Keratinocyte (primary cell): ENCODE measurements at places on chromosomes 1 and 21. TPM values are rescaled to one million over a fixed set of nuclear protein-coding genes. Genes with fewer than 3 reads are reported as not detected.

GRCh38 chr1:112700290-112701226 lies 6.4 kb downstream of the RHOC start:
- no peak for DNase-seq

- no peak for DNase-seq
Observed at GRCh38 chr1:44929531-44929930, 56.9 kb downstream of the EIF2B3 start.

DNA sequence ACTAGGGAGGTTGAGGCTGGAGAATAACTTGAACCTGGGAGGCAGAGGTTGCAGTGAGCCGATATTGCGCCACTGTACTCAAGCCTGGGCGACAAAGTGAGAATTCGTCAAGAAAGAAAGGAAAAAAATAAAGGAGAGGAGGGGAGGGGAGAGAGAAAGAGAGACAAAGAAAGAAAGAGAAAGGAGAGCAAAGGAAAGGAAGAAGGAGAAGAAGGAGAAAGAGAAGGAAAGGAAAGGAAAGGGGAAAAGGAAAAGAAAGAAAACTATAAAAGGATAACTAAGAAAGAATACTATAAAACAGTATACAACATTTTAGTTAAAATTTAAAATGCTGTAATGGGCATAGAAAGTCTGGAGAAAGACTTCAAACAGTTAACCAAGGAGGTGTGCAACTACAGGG lies 33.6 kb downstream of the EIF4G3 start:
- DNase-seq: no peak

- no peak for DNase-seq
Observed at GRCh38 chr1:193083365-193084088, 21.7 kb downstream of the GLRX2 start.

DNA sequence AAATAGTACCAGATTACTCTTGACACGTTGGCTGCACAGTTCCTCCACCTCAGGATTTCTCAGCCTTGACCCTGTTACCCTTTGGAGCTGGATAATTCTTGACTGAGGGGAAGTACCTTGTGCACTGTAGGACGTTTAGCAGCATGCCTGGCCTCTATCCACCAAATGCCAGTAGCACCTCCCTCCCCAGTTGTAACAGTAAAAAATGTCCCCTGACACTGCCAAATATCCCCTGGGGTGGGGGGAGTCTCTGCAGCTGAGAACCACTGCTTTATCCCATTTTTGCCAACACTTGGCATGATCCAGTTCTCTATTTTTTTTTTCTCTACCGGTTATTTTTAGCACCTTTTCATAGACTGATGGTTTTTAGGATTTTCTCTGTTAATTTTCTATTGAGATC lies 34.0 kb downstream of the C1orf198 start:
- DNase-seq: no peak

DNA sequence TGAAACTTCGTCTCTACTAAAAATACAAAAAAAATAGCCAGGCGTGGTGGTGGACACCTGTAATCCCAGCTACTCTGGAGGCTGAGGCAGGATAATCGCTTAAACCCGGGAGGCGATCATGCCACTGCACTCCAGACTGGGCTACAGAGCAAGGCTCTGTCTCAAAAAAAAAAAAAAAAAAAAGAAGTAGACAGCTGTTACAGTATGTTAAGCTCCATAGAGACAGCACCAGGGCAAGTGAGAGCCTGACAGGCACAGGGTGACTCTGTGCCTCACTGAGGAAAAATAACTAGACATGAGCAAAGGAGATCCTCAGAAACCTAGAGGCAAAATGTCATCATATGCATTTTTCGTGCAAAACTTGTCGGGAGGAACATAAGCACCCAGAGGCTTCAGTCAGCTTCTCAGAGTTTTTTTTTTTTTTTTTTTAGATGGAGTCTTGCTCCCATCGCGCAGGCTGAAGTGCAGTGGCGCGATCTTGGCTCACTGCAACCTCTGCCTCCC lies 9.0 kb upstream of the PRDX1 start:
- DNase-seq: no peak

- DNase-seq: no peak
Observed at GRCh38 chr1:54364582-54364981, 41.6 kb downstream of the SSBP3 start.

DNA sequence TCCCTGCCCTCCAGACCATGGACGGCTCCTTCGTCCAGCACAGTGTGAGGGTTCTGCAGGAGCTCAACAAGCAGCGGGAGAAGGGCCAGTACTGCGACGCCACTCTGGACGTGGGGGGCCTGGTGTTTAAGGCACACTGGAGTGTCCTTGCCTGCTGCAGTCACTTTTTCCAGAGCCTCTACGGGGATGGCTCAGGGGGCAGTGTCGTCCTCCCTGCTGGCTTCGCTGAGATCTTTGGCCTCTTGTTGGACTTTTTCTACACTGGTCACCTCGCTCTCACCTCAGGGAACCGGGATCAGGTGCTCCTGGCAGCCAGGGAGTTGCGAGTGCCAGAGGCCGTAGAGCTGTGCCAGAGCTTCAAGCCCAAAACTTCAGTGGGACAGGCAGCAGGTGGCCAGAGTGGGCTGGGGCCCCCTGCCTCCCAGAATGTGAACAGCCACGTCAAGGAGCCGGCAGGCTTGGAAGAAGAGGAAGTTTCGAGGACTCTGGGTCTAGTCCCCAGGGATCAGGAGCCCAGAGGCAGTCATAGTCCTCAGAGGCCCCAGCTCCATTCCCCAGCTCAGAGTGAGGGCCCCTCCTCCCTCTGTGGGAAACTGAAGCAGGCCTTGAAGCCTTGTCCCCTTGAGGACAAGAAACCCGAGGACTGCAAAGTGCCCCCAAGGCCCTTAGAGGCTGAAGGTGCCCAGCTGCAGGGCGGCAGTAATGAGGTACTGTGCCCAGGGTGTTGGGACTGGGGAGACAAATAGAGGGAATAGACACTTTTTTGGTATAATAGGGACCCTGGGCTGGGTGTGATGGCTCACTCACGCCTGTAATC lies 1.0 kb downstream of the ZBTB48 start:
- DNase-seq: no peak

- DNase-seq: no peak
Observed at GRCh38 chr1:61353797-61354406, 271.5 kb downstream of the NFIA start.

DNA sequence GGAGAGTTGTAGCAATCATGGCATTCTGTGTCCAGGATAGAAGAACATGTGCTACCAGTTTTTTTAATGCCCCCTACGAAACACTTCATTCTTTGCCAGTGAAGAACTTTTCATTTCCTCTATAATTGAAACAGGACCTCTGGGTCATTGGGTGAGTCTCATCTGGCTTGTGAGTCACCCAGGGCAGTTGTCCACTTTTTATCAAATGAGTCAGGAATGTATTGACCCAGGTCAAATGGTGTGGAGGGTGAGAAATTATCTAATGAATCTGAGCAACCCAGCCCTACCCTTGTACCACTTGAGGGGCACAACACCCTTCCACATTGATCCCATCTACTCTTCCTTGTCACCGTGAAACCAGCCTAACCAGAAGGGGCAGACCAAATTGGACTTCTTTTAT lies 417.3 kb upstream of the PROX1 start:
- DNase-seq: no peak

DNA sequence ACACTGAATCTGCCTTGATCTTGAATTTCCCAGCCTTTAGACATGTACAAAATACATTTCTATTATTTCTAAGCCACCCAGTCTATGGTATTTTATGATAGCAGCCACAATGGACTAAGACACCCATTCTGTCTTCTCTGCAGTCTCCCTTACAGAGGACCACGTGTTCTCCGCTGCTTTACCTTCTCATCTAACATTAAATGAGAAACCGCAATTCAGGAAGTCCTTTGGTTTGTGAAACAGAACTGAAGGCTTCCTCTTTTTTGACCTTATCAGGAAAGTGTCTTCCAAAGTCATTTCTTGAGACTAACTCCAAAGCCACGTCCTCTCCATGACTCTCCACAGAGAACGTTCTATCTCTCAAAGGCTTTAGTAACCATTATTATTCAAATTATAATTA lies 560.1 kb downstream of the OMA1 start:
- DNase-seq: no peak

- DNase-seq: no peak
Observed at GRCh38 chr1:245657371-245657770, 502.6 kb downstream of the KIF26B start.

GRCh38 chr21:14581902-14582457 lies 35.9 kb upstream of the SAMSN1 start:
- no peak for DNase-seq

The HPDL gene
- 0.14 to 0.42 TPM (median 0.18 TPM) in 3 replicates for polyA plus RNA-seq

The FCRL3 gene
- not detected in 3 replicates for polyA plus RNA-seq

The PRSS38 gene
- not detected in 3 replicates for polyA plus RNA-seq

The MSH4 gene
- 0.05 to 0.13 TPM (median 0.10 TPM) in 3 replicates for polyA plus RNA-seq

The NBPF10 gene
- 1.1 to 2.1 TPM (median 1.7 TPM) in 3 replicates for polyA plus RNA-seq

The PDE4B gene
- polyA plus RNA-seq: 0.03 to 0.29 TPM (median 0.10 TPM) in 3 replicates

The C1orf53 gene
- polyA plus RNA-seq: 3.0 to 7.0 TPM (median 6.2 TPM) in 3 replicates

The SYPL2 gene
- polyA plus RNA-seq: not detected in 3 replicates
